ENCODE measurements at places on chromosomes 7 and 10. TPM values are rescaled to one million over a fixed set of nuclear protein-coding genes. Genes with fewer than 3 reads are reported as not detected.

The ADAM12 gene
- 2.2 TPM for total RNA-seq

The OR2A42 gene
- total RNA-seq: not detected

The ZNF239 gene
- 1.7 TPM for total RNA-seq

The DOCK4 gene
- total RNA-seq: 26.1 TPM

The HABP2 gene
- 0.08 TPM for total RNA-seq

The SIRT1 gene
- total RNA-seq: 8.3 TPM

The TSPAN12 gene
- total RNA-seq: 3.7 TPM

The MNX1 gene
- total RNA-seq: 1.8 TPM

The PRKCQ gene
- total RNA-seq: 3.7 TPM

The EBF3 gene
- total RNA-seq: 16.1 TPM

The AKR1B15 gene
- total RNA-seq: not detected

The TRIM56 gene
- total RNA-seq: 13.3 TPM

The GCC1 gene
- total RNA-seq: 17.3 TPM

The LBX1 gene
- total RNA-seq: not detected

The NRCAM gene
- total RNA-seq: 1.8 TPM

The LAMB1 gene
- 375 TPM for total RNA-seq

The SUGCT gene
- 5.6 TPM for total RNA-seq

The NRP1 gene
- total RNA-seq: 118 TPM

The NFKB2 gene
- 61.8 TPM for total RNA-seq

The VAX1 gene
- total RNA-seq: 0.41 TPM

The AMPH gene
- total RNA-seq: 0.42 TPM

The H2BK1 gene
- total RNA-seq: not detected

The C7orf33 gene
- not detected for total RNA-seq

The SMIM30 gene
- 21.5 TPM for total RNA-seq

The CRHR2 gene
- total RNA-seq: not detected

The MKI67 gene
- 83.6 TPM for total RNA-seq

The GPR15LG gene
- not detected for total RNA-seq

The GSTO2 gene
- total RNA-seq: 1.4 TPM

The AGR2 gene
- not detected for total RNA-seq

The CALHM3 gene
- total RNA-seq: 0.34 TPM

The IL6 gene
- total RNA-seq: 4.3 TPM

The SEMA3E gene
- total RNA-seq: 0.61 TPM

The AKR1D1 gene
- total RNA-seq: not detected

The A1CF gene
- 0.11 TPM for total RNA-seq

The NPFFR1 gene
- total RNA-seq: not detected

The SGMS1 gene
- total RNA-seq: 25.2 TPM

The PPP1R17 gene
- not detected for total RNA-seq

The CHAT gene
- not detected for total RNA-seq

The IFIT1B gene
- not detected for total RNA-seq

The ADRA2A gene
- not detected for total RNA-seq

The CAV2 gene
- 17.1 TPM for total RNA-seq

The COL13A1 gene
- 59.4 TPM for total RNA-seq

The GPR26 gene
- not detected for total RNA-seq

The DCLRE1C gene
- total RNA-seq: 7.8 TPM

The SPDYE2B gene
- total RNA-seq: not detected

The PODXL gene
- total RNA-seq: 12.7 TPM

The TBC1D12 gene
- 7.3 TPM for total RNA-seq

The DEPP1 gene
- total RNA-seq: 2.9 TPM

The HNRNPF gene
- 284 TPM for total RNA-seq

The POLR1F gene
- 21.5 TPM for total RNA-seq

The NODAL gene
- not detected for total RNA-seq

The SPDYE2 gene
- total RNA-seq: not detected

The SORCS1 gene
- total RNA-seq: 6.6 TPM

The ANKRD26 gene
- total RNA-seq: 4.9 TPM

The CALML5 gene
- not detected for total RNA-seq

The WEE2 gene
- total RNA-seq: not detected

The CPVL gene
- 12.3 TPM for total RNA-seq

The EXOC4 gene
- 58.1 TPM for total RNA-seq

The LRRC61 gene
- total RNA-seq: not detected

Data from A375 (cell line).